ENCODE measurements at places on chromosomes 6 and 20. TPM values are rescaled to one million over a fixed set of nuclear protein-coding genes. Genes with fewer than 3 reads are reported as not detected.

The CSTF1 gene
- total RNA-seq, result 62.4 TPM

The ROS1 gene
- total RNA-seq, result not detected

The DOP1A gene
- 15.4 TPM for total RNA-seq

The MUC21 gene
- not detected for total RNA-seq

The ECT2L gene
- total RNA-seq, result not detected

The ZC3H12D gene
- total RNA-seq, result 16.5 TPM

The HTR1B gene
- not detected for total RNA-seq

The GFRA4 gene
- total RNA-seq, result not detected

The POU3F2 gene
- total RNA-seq, result not detected

The LINC00237 gene
- total RNA-seq, result not detected

DNA sequence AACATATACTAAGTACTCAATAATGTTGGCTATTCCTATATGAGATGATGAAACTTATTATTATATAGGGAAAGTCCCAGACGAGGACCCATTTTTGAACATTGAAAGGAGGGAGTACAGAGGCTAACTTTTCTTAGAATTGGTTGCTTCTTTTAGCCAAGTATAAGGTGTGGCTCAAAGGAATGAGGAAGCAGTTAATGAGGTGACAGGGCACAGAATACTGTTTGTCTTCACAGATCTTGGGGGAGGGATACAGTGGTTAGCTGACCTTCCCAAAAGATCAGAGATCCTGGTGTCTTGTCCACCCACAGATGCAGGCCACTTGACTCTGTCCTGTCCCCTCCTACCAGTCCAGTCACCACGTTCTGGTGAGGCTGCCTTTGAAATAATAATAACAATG is 67.8 kb upstream of the EPB41L1 start:
- DNase-seq, result no peak

DNA sequence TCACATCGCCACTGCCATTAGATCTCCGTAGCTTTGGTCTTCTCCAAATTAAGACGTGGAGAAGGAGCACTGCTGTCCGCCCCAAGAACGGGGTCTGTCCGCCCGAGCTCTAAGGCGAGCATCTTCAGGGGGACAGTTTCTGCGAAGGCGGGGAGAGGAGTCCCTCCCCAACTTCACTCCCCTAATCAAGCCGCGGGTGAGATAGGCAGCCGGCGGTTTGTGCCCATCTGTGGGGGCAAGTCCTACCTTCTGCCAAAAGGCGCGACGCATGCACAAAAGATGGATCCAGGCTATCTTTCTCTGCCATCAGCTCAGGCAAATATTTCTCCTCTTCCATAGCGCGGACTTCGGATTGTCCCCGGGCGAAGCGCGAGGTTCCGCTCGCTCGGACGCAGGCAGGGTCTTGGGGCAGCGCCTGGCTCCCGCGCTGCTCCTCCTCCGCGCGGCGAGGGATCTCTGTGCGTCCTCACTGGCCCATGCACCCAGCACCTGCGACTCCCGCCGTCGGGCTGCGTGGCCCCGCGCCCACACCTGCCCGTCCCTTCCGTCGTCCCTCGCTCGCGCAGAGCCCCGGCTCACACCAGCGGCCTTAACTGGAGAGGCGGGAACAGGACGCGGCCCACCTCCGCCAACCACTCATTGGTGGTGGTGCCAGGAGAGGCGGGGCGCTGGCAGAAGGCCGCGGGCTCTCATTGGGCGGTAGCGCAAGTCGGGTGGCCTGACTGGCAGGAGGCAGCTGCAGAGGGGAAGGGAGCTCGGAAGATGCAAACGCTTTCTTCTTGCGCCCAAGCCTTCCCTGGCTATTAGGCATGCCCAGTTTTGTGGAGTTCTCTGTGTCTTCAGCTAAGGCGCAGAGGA is at the start of gene KHDRBS2:
KHDRBS2 (minus strand) TSS at position 614 of the 858 bp plus-strand sequence.
- peak; percentile 25 for DNase-seq

DNA sequence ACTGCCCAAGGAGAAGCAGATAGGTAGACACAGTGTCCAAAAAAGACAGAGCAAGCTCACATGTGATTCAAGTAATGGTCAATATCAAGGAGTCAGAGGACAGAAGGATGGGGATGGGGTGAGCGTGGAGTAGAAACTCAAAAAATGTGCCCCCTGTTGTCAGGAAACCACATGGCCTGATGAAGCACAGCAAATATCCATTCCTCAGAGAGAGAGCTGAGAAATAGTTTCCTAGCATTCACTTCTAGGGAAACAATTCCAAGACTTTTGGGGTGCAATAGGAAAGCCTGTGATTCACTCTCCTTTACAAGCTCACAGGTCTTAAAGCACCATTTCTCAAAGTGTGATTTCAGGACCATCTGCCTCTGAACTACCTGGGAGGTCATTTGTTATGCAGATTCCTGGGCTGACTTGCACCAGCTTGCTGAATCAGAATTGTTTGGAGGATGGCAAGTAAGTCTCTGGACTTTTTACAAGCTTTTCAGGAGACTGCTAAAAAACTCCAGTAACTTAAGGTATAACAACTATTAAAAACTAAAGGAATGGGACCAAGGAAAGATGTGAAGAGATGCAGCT is 432.8 kb downstream of the HDGFL1 start:
- no peak for DNase-seq

DNA sequence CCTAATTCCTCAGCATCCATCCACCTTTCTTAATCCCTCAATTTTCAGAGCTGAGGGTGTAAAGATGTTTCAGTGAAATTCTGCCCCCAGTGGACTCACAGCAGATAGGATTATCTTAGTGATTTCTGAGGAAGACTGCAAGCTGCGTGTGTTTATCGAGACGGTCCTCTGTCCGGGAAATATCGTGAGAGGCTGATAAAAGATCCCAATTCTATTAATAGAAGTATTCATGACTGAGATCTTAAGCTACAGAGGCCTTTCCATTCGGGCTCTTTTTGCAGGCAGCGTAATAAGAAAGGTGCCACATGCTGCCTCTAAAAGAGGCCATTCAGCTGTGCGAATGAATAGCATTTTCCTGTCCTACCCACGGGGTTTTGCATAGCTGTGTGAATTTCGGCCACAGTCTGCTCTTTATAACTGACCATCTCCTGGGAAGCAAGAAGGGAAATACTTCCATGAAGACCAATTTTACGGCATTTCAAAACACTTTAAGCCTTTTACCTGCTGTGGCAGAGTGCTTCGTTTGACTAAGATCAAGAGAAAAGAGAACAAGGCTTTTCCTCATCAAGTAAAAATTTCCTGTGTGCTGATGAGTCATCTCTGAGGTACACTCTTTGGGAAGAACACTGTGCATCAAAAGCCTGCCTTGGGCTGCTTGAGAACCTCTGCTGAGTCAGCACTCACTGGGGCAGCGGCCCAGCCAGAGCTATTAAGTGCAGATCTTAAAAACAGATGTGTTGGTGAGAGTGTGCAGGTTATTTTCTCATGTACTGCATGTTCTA is 208.8 kb downstream of the ARHGAP18 start:
- DNase-seq, result no peak

GRCh38 chr6:99490608-99491007 is 24.6 kb downstream of the USP45 start:
- no peak for DNase-seq

DNA sequence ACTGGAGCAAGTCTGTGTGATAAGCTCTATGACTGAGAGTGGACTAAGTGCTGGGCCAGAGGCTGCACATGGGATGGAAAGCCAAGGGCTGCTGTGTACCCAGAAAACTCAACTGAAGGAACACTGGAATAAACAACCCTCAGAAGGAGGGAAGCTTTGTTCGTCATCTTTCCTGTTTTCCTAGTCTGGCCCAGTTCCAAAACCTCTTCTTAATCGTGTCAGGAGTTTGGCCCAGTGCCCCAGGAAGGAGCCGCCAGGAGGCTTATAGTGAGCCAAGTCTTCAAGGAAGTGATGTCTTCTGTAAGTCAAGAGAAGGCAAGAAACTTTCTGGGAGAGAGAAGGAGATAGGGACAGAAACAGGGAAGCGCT is 23.3 kb upstream of the TOP1 start:
- no peak for DNase-seq

- DNase-seq, result no peak
These were observed 18.4 kb upstream of the IFNGR1 start for GRCh38 chr6:137237413-137238170.

GRCh38 chr6:96913621-96914020 is 10.9 kb upstream of the KLHL32 start:
- DNase-seq, result no peak

DNA sequence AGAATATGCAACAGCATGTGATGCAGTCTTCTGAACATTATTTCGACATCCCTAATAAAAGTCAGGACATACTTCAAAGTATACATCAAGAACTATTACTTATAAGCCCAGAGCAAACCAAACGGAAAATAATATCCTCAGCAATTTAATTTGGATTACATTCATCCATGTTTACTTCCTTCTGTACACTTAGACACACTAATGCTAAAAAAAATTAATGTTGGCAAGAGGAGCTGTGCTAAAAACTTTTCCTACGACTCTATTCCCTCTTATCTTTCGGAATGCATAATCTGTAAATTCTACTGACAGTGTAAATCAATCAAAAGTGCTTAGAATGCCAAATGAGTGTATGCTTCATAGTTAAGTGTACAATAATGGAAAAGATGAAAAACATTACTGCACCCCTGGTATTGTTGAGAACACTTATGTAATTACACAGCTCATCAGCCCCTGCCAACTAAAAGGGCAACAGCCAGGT is 301.2 kb upstream of the HSF2 start:
- no peak for DNase-seq

DNA sequence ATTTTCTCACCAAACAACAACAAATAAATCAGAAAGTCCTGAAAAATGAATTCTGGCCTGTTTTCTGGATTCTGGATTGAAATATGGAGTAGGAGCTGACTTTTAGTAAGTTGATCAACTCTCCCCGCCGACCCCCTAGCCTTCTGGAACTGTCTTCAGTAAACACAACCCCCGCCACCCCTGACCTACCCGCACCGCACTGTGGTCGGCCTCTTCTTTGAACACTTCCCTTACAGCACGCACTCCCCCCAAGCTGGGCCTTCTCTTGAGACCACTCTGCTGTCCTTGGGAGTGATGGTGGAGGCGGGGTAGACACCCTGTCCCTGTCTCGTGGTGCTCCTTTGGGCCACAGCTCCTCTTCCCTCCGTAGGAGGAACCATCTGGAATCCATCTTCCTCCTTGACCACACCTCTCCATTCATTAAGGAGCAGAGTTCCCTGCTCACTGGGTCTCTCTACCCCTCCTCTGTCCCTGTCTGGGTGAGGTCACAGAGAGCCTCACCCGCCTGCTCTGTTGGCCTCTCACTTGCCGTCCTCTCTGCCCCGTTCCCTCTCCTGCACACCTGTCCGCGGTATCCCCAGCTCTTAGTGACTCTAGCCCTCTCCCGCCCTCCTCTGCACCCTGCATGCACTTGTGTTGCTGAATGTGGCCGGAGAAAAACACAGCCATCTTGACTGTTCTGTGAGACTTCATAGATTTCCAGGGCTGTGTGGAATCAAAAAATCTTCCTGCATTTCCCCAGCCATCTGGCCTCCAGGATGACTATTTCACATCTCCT is 19.1 kb downstream of the SYNJ2 start:
- no peak for DNase-seq

DNA sequence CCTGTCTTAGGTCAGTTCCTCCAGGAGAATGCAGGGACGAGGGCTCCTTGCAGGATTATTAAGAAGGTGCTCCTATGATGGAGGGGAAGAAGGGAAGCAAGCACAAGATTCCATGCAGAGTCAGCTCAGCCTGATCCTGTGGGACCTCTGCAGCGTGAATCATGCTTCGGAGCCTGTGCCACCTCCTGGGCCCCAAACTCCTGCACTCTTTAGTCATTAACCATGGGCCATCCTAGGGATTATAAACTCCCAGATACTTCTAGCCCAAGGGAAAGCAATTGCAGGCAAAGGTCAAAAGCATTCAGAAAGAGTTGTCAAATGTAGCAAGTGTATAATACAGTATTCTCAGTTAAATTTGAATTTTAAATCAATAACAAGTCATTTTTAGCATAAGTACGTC is 208.7 kb upstream of the PMEPA1 start:
- no peak for DNase-seq
